Nucleus accumbens (tissue), 56 donors: ENCODE measurements at places on chromosomes 5 and 9.

DNA sequence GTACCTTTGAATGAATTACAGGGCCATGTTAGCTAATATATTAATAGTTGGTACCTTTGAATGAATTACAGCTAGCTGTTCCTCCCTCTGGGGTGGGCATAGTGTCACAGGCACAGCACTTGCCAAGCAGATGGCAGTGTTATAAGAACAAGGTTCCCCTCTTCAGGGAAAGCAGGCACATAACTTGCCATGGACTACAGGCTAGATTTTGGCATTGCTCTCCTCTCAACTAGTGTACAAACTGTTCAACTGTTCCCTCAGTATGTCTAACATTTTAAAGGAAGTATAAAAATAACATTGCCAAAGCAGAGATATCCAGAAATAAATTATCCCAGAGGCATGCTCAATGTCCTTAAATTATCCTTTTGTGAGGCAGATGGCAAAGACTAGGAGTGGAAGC lies 33.7 kb downstream of the ABITRAM start:
- no peak for DNase-seq

DNA sequence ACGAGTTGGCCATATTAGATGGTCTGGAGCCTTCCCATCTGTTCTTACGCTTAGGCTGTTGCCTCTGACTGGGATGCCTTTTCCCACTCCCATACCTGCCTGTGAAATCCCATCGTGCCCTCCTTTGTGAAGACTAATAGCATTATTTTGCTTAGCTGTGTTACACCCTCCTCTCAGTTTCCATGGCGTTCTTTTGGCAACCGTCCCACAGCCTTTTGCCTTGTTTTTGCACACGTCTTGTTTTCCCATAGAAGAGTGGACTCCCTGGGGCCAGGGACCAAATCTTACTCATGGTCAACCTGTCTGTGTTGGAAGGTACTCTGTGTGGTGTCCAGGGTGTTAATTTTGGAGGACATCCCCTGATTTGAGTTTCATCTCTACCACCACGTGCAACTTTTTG lies 242.1 kb downstream of the HSPA4 start:
- no peak for DNase-seq

- no peak for DNase-seq
These were observed 487 bp downstream of the SPATA24 start for GRCh38 chr5:139403418-139403786.

DNA sequence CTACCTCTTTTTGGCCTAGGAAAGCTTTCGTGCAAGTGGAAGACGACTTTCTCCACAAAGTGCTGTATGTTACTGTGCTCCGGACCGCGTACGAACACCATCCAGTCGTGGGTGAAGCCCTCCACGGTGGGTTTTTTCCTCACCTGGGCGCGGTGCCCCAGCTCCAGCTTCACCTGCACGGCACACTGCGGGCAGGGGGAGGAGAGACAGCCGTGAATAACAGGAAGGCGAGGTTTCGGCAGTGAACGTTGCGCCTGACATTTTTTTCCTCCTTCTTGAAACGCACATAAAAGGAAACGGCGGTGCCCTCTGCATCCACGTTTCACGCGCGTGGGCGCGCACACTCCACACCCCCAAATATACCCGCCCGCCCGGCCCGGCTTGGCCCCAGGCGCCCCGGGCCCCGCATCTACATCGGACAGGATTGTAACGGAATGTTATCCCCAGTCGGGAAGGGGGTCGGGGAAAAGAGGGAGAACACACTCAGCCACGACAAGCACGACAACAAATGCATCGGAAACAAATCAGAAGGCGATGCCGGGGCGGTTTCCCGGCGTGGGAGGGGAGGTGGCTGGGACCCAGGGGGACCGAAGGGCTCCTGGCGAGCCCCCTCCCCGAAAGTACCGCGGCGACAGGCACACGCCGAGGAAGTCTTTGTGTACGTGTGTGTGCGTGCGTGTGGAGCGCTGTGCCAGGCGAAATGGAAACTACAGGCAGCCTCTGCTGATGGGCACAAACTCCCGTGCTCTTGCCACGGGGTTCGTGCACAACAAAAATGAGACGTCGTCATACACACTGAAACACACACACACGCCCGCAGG lies 1.4 kb downstream of the MLLT3 start:
- peak; percentile 37 for DNase-seq

DNA sequence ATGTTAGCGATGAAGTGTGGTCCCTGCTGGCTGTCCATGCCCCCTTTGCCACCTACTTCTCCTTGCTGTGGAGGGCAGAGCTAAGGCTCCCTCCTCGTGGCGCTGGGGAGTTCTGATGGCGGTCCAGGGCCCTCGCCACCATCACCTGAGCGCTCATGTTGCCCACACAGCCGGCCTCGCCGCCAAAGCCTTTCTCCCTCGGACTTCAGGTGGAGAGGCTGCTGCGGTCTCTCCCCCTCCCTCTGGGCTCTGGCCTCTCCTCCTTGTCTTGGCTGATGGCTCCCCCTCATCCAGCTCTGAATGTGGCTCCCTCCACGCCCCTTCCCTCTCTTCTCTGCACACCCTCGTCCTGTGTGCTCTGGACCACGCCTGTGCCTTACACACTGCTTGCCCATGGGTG lies 14.5 kb upstream of the LPCAT1 start:
- DNase-seq: no peak

- DNase-seq: no peak
These were observed 748.7 kb downstream of the TLE4 start for GRCh38 chr9:80320480-80320879.

GRCh38 chr9:4306066-4306776 lies 6.4 kb upstream of the GLIS3 start:
- no peak for DNase-seq

DNA sequence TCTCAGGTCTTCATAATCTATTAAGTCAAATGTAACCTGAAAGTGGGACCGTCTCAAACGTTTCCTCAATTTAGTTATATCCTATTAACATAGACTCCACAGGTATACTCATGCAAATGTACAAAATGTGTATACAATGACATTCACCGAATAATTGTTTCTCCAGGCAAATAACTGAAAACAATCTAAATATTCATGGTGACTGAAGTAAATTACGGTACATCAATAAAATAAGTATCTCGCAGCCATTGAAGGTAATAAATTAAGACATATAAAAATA lies 482 bp downstream of the IARS1 start:
- no peak for DNase-seq

- no peak for DNase-seq
These were observed 122.5 kb downstream of the RFX3 start for GRCh38 chr9:3403315-3403714.

DNA sequence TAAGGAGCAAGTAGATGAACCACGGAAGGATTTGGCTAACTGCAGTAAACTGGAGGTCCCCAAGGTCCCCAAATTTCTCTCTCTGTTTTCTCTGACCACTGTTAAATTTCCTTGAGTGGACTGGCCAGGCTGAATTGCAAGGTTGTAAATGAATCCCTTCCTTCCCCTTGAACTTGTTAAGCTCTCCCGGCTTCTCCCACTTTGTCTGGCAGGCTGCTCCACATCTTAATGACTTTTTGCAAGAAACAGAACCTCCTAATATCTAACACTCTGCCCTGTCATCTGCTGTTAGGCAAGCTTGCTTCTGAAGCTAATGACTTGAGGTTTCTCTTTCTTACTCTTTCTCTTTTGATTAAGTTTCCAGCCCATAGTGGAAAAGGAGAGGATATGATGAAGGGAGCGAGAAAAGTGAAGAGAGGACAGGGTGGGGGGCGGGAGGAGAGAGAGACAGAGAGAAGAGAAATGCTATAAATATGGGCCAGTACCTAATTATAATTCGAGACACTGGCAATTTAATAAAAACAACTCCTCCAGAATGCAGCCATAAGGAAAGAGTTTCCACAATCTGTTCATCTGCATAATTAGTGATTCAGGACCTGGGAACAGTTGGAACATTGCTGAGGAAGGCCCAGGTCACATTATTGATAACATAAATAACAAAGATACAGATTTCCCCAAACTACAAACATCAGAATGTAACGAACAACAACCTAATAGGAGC lies 437.3 kb upstream of the MPDZ start:
- DNase-seq: no peak

GRCh38 chr5:15013654-15014463 lies 142.3 kb upstream of the ANKH start:
- no peak for DNase-seq

GRCh38 chr9:136110082-136111061 lies 8.3 kb downstream of the TMEM250 start:
- no peak for DNase-seq

DNA sequence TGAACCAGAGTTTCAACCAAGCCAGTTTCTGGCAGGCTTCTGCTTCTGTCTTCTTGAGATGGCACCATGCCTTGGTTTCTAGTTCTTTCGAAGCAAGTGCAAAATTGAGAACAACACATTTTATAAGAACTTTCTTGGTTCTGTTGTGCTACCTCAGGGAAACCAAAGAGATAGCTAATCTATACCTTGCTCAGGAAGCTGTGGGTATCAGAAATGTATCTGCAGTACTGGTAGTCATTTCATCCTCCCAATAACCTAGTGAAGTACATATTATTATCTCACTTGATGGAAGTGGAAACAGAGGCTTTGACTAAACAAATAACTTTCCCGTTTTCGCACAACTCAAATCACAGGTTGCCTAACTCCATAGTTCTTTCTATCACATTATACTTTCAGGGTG lies 246.6 kb downstream of the ENC1 start:
- DNase-seq: no peak

DNA sequence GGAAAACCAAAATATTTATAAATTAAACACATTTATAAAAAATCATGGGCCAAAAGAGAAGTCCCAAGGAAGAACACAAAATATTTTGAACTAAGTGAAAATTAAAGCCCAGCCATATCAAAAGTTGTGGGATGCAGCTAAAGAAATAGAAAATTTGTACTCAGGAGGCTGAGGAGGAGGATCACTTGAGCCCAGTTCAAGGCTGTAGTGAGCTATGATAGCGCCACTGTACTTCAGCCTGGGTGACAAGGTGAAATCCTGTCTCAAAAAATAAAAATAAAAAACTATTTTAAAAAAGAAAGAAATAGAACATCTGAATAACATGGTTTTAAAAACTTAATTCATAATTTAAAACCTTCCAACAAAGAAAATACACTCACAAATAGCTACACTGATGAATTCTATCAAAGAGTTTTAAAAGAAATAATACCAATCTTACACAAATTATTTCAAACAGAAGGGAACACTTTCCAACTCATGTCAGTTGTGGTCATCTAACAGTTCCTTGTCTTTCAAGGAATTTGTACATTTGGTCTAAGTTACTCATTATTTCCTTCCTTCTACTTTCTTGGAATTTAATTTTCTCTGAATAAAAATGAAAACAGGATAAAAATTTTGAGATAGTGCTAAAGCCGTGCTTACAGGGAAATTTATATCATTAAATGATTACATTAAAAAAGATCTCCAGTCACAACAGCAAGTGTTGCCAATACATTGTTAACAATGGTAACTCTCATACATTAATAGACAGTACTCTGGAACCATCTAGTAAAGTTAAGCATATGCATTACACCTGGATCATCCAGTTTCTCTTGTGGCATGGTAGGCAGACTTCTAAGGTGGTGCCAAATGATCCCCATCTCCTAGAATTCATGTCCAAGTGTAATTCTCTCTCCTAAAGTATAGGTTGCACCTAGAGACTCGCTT lies 17.8 kb downstream of the PTBP3 start:
- DNase-seq: no peak

GRCh38 chr9:132169672-132170392 lies 8.0 kb downstream of the NTNG2 start:
- DNase-seq: peak; percentile 24

- no peak for DNase-seq
These were observed 110.7 kb upstream of the SAP30L start for GRCh38 chr5:154335065-154335448.

DNA sequence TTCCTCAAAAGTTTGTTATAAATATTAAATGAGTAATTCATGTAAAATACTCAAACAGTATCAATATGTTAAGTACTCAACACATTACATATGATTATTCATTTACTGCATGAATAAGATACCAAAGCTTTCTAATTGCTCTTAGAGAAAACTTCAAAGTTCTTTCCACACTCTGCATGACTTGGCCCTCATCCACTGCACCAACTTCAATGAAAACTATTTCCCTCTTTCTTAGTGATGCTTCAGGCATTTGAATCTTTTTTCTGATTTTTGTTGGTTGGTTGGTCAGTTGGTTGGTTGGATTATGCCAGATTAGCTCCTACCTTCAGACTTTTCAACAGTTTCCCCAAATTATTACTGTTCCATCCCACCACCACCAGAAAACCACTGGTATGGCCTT lies 314.7 kb upstream of the RGMB start:
- no peak for DNase-seq

DNA sequence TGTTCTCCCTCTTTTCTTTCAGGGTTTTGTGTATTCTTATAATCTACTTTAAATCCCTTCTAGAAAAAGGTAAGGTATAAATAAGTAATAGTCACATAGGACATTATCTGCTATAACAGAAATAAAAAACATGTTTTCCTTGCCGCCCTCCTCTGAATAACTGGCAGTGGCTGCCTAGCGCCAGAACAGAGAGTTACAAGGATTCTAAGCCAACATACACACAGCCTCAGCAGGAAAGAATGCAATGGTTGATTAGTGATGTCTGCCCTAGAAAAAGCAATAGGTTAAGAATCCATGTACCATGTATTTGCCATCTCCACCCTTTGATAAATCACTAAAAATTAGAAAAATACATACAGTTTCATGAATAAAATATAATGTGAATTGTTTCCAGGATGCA lies 4.9 kb downstream of the MED27 start:
- DNase-seq: no peak

DNA sequence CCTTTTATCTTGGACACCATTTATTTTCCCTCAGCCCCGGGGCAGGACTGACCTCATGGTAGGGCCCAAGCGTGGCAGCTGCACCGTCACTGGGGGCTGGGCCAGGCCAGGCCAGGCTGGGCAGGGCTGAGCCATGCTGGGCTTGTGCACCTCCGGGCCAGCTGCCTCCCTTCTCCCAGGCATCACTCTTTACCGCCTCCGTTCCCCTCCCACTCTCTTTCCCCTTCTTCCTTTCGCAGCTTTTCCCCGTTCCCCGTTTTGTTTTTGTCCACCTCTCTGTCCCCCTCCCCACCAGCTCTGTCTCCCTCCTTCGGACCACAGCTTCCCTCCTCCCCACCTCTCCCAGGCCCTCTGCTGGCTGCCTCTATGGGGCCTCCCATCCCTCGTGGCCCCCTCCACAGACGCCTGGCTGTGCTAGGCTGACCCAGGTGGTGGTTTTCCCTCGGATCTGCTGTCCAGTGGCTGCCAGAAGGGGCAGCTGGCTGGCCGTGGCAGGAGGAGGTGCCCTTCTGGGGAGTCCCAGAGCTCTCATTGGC lies 17.9 kb downstream of the FGF18 start:
- no peak for DNase-seq

GRCh38 chr5:126280343-126280742 lies 142.9 kb upstream of the GRAMD2B start:
- DNase-seq: no peak

DNA sequence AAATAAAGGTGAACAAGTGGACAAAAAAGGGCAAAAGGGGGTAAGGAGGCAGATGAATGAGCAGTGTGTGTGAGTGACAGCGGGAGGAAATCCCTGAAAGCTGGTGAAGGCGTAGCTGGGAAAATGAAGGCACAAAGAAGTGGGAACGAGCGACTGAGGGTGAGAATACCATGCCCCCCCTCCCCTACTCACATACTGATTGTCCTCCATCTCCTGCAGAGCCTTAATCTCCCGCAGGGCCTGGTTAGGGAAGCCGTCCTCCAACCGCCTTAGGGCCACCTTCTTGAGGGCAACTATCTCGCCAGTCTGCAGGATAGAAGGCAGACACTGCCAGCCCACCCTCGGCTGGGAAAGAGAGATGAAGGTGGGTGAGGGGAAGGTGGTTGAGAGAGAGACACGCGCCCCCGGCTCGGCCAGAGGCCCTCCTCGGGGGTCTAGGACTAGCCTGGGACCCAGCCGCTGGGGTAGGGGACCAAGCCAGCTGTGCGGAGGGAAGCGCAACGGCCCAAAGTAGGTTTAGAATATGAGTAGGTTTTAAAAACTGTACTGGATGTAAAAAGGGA lies 522 bp downstream of the CDK20 start:
- peak; percentile 35 for DNase-seq
